ENCODE measurements at places on chromosomes 1 and 21.

DNA sequence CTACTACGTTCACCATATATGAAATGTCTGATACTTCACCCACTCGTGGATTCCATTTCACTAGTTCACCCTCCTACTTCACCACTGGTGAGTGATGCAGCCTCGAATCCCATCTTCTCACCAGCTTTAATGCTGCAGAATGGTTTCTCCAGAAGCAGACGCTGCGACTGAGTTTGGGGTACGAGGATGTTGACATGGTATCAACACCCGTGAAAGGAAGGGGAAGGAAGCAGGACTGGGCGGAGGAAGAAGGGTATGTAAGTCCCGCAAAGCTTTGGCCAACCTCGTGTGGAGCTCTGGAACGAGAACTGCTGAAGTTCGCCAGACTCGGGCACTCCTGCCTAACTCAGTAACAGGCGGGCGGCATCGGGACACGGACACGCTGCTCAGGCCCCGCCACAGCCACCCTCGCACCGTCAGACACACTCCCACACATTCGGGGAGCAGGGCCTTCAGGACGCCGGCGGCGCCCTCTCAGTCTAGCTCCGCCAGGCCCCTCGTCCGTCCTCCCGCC lies 833 bp upstream of the DIP2A start:
- DNase-seq: peak; percentile 61

DNA sequence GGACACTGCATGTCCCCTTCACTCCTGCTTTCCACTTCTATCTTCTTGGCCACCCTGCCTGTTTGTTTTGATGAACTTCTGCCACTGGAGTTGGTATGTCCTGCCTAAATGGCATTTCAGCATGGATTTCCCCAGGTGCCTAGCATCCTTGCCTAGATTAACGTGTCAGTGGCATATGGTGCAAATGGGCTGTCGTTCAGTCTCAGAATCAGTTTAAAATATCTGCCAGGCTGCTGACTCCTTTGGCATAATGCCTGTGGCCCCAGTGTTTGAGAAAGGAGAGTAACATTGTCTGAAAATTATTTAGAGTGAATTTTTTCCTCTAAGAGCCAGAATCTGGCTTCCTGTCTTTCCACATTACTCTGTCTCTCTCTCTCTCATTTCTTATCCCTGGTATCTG lies 64.9 kb upstream of the BARHL2 start:
- no peak for DNase-seq

DNA sequence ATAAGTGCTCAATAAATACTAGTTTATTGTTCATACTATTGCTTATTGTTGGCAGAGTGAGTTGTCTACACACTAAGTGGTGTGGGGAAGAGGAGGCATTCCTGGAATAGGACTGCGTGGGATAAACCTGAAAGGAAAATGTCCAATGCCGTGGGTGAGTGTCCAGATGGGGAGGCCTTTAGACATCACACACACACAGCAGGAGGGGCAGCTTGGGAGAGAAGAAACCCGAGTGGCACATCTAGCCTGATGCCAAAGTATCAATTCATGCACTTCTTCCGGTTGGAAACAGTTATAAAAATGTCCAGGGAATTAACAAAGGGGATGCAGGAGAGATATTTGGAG lies 27.3 kb downstream of the CCN1 start:
- no peak for DNase-seq

- DNase-seq: no peak
These were observed 25.4 kb downstream of the LDLRAD2 start for GRCh38 chr1:21837476-21837875.

- DNase-seq: no peak
These were observed 114.7 kb upstream of the SERBP1 start for GRCh38 chr1:67544921-67545320.

DNA sequence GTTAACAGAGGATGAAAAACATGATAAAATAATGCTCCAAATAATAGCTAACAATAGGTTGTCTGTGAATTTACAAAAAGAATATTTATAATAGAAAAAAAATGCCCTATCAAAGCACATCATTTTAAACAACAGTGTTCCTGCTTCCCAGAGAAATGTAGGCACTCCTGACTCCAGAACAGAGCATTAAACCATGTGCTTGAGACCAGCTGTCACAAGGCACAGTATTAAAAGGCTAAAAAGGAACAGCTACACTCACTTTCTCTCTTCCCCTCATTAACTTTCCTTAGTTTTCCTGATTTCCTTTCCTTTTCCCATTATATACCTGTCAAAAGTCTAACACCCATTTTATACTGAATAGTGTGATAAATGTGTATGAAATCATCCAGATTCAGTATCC lies 10.9 kb downstream of the VAV3 start:
- no peak for DNase-seq

- DNase-seq: no peak
These were observed 8.1 kb downstream of the SNX7 start for GRCh38 chr1:98669355-98670296.

DNA sequence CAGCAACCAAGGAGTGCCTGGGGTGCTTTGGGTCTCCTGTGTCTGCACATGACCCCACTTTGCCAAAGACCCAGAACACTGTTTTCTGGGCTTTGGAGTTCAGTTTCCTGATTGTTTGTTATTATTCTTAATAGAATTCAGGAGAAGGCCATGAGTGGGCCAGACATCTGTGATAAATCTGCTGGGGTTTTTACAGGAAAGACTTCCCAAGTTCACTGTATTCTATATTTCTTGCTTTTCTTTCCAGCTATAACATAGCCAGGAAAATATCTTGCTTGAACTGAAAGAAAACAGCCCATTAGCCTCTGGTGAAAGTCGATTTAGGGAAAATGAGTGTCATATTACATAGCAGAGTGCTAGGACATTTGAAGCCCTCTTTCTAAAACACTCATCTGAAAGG lies 345.1 kb upstream of the USP24 start:
- DNase-seq: no peak

- peak; percentile 83 for DNase-seq
These were observed 8.7 kb downstream of the DNAJC6 start for GRCh38 chr1:65317866-65318653.

GRCh38 chr1:173005196-173005864 lies 45.4 kb downstream of the TNFSF18 start:
- DNase-seq: peak; percentile 25

DNA sequence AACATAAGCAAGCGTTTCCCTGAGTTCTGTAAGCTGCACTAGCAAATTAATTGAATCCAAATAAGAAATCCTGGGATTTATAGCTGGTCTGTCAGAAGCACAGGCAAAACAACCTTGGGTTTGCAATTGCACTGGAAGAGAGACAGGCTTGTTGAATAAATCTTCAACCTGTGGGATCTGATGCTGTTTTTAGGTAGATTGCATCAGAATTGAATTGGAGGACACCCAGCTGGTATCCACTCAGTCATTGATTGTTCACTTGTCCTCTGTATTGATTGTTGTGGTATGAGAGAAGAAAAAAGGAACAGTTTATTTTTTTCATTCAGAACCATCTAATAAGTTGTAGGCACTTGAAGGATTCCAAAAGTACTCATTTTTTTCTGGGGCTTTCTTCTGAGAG lies 497.4 kb downstream of the SIPA1L2 start:
- DNase-seq: no peak

Data from common myeloid progenitor, CD34-positive (primary cell).